Calu3 (cell line): ENCODE measurements at places on chromosomes 7 and 10.

- DNase-seq, result no peak
Observed at GRCh38 chr10:44030738-44031137, 354.2 kb downstream of the CXCL12 start.

DNA sequence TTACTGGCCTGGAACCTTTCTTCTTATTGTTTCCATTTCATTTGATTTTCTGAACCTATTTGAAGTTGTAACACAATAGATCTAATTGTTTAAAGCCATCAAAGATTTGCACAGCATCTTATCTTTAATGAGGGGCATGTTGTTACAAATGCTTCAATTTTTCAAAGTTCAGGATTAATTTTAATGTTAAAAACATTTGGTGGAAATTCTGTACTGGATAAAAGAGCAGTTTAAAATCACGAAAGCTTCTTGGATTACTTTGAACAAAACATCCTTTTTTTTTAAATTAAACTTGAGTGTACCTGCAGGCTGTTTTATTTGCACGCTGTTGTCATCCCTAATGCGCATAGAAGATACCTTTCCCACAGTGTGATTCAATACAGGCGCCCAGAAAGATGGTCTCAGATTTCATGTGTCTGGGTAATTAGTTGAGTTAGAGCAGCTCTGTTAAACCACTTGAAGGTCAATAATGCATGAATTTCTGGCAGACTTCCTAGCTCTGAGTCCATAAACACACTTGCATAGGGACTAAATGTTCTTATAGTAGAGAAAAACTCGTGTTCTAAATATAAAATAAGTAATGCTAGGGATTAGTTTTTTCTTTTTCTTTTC is 29.3 kb upstream of the DDX50 start:
- no peak for DNase-seq

GRCh38 chr7:69656890-69657289 is 58.6 kb downstream of the AUTS2 start:
- no peak for DNase-seq

- no peak for DNase-seq
Observed at GRCh38 chr10:102480396-102480795, 22.1 kb downstream of the ACTR1A start.

- no peak for DNase-seq
Observed at GRCh38 chr7:7791523-7791922, 73.1 kb upstream of the RPA3 start.

DNA sequence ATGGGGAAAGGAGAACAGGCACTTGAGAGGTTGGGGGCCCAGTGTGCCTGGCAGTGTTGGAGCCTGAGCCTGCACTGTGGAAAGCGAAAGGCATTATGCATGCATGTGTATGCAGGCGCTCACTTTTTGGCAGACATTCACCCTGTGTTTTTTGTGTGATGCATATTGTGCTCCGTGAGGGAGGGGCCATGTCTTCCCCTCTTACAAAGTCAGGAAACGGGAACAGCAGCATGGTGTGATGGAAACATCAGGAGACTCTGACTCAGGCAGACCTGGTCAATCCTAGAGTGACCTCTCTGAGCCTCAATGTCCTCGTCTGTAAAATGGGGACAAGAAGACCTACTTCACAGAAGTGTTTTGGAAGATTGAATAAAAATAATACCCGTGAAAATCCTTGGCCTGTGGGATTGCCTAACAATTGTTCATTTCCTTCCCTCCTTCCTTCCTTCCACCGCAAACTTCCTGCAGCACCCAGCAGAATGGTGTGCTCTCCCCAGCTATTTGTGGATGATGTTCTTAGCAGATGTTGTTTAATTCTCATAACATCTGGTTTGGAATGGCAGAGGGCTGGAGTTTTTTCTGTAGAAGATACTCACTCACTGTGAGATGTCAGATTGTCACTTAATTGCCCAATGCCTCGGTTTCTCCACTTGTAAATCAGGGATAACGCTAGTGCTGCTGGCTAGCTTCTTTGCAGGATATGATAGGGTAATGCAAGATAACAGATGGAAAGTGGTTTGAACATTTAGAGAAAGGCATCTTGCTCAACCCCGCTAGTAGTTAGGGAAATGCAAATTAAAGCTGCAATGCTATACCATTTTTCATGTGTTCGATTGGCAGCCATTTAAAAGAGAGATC is 39.8 kb downstream of the CDH23 start:
- DNase-seq, result no peak
